ENCODE measurements at places on chromosomes 11 and 22.

DNA sequence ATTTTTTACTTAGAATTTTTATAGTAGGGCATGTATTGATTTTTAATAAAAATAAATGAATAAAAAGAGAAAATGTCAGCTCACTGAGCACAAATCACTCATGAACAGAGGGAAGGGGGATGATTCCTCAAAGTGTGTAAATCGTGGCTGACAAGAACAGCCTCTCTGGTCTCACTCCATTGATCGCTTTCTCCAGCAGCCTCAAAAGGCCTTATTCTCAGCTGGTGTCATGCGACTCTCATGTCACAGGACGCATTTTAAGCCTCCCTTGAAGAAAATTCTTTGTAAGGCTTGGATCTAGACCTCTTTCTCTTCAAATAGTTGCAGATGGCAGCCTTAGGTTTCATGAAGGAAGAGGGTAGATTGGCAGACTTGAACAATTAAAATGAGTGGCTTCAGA is 33.9 kb upstream of the SLC5A12 start:
- DNase-seq = no peak

DNA sequence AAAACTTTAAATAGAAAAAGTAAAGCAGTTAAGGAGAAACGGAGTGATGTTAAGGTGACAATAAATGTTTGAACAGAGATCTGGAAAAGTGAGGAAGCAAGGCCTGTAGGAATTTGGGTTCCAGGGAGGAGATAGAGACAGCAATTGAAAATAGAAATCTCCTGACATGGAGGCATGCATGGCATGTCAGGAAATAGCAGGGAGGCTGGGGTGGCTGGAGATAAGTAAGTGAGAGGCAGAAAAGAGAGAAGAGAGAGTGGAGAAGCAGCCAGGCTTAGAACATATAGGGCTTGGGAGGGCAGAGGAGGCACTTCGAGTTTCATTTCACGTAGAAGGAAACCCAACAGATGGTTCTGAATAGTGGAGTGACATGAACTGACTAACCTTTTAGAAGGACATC is 185.5 kb downstream of the LRRC4C start:
- DNase-seq = no peak

DNA sequence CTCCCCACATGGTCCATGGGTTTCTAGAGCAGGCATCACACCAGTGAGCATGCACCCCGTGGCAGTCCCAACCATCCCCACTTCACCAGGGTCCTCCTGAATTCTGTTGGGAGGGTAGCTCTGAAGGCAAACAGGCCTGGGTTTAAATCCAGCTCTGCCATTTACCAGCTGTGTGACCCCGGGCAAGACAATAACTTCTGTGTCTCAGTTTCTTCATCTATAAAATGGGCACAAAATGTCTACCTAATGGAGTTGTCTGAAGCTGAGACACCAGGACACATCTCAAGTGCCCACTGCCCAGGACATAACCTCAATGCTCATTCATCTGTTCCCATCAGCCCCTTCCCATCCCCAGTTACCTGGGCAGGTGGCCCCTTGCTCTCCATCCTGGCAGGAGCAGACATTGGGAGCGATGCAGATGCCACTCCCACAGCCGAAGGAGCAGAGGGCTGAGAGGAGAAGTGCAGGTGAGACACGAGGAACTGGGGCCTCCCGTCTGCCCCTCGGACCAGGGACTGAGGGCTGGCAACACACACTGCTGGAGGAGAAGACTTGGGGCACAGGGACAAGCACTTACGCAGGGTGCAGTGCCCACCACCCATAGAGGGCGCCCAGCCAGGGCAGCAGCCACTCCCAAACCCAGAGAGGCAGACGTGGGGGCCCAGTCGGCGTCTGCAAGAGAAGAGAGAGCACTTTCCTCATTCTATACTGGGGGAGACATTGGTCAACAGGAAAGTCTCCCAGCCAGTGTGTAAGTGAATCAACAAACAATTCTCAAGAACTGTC is 4.0 kb downstream of the VWCE start:
- DNase-seq = no peak

GRCh38 chr11:73201249-73201648 is 16.8 kb upstream of the P2RY2 start:
- DNase-seq = no peak

- DNase-seq = no peak
Measured at GRCh38 chr11:103963648-103964047, 72.8 kb upstream of the DDI1 start.

DNA sequence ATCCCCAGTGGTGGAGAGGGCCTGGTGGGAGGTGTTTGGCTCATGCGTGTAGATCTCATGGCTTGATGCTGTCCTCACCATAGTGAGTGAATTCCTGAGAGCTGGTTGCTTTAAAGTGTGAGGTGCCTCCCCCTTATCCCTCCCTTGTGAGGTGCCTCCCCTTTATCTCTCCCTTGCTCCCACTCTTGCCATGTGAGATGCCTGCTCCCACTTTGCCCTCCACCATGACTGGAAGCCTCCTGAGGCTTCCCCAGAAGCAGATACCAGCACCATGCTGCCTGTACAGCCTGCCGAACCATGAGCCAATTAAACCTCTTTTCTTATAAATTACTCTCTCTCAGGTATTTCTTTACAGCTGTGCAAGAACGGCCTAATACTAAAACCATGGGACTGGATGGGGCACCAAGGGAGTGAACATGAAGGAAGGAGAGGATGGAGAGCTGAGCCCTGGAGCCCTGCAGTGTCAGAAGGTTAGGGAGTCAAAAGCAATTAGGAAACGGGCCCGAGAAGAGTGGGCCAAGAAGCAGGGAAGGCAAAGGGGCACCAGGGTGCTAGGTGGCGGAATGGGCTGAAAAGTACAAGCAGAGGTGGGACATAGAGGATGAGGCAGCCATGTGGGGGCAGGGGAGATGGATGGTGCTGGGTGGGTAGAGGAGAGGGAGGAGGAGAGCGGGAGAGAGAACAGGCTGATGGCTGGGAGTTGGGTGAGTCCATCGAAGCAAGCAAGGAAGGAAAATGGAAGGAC is 9.4 kb downstream of the IFITM10 start:
- DNase-seq = no peak

DNA sequence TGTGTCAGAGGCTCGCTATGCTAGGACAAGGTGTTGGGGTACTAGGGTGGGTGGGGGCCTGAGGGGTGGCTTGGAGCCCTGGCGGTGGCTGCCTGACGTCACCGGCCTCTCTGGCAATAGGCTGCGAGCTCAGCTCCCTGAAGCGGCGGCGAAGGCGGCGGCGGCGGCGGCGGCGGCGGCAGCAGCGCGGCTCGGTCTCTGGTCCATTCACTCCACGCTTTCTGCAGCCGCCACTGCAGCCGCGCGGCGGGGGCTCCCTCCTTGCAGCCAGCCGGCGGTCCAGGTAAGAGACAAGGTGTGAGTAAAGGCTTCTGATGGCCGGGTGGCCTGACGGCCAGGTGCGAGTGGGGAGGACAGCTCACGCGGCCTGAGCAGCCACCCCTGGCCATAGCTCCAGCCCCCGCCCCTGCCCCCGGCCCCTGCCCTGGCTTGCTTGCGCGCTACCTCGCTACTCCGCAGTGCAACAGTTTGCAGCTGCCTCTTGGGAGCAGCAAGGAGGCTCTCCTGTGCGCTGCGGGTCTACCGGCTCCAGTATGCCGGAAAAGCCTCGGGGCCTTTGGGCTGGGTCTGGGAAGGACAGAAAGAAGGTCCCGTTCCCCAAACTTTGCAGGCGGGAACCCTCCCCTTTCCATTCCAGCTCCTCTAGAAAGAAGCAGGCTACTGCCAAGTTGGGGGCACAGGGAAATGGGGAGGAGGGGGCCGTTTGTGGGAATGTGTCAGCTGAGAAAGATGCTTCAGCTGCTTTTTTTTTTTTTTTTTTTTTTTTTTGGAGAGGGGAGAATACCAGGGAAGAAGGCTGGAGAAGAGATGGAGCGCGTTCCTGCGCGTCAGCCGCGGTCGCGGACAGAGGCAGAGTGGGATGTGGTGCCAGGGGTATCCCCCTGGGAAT is at the start of gene C11orf87:
Gene C11orf87, plus strand, starts transcription at position 210 of the 889 bp plus-strand sequence. CDS start 1,444 bp downstream, outside the sequence.
- no peak for DNase-seq

- no peak for DNase-seq
Measured at GRCh38 chr11:117831661-117832415, 7.3 kb upstream of the FXYD2 start.

- DNase-seq = no peak
Measured at GRCh38 chr22:23579870-23580575, at the start of gene IGLL1. Gene IGLL1 (minus strand): TSS chr22:23580290. CDS start chr22:23580190, 100 bp downstream.

DNA sequence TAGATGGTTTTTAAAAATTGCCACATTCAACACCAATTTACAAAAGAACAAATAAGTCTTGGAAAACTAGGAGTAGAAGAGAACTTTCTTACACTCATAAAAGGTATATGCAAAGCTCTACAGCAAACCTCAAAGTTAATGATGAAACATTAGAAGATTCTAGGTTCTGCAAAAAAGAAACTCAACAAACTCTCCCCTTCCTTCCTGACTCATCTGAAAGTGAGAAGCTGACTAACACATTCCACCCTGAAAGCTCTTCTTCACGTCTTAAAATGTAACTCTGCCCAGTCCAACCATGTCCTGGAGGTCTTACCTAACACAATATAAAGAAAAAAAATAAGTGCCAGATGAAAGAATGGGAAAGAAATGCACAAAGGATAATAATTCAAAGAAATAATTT is 218.9 kb upstream of the ISX start:
- no peak for DNase-seq

GRCh38 chr11:70735976-70736375 is 337.6 kb downstream of the CTTN start:
- no peak for DNase-seq

- DNase-seq = no peak
Measured at GRCh38 chr11:8717876-8718753, 35.5 kb downstream of the RPL27A start.

DNA sequence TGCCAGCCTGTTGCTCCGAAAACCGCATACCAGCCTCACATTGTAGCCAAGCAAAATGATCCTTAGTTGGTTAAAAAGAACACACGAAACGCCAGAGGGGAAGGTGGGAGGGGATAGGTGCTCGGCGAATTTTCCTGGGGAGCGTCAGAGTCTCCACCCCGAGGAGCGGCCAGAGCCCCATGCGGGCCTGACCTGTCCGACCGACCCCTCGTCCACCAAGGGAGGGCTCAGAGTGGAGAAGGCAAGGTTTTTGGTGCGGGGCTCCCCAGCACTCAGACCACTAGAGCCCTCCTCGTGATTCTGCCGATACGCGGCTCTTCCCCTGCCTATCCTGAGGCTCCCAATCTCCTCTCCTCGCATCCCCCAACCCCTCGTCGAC is 39.6 kb downstream of the DIXDC1 start:
- no peak for DNase-seq

- no peak for DNase-seq
Measured at GRCh38 chr11:31786996-31787685, 24.0 kb downstream of the PAX6 start.

GRCh38 chr11:19467904-19468303 is 227.2 kb upstream of the E2F8 start:
- DNase-seq = no peak

GRCh38 chr11:115334932-115335788 is 169.1 kb downstream of the CADM1 start:
- DNase-seq = no peak

GRCh38 chr22:43047605-43048004 is 32.7 kb upstream of the PACSIN2 start:
- DNase-seq = no peak

GRCh38 chr11:83249445-83249844 is 36.7 kb downstream of the CCDC90B start:
- DNase-seq = no peak

GRCh38 chr11:100105982-100106358 is 581.1 kb upstream of the ARHGAP42 start:
- DNase-seq = no peak

DNA sequence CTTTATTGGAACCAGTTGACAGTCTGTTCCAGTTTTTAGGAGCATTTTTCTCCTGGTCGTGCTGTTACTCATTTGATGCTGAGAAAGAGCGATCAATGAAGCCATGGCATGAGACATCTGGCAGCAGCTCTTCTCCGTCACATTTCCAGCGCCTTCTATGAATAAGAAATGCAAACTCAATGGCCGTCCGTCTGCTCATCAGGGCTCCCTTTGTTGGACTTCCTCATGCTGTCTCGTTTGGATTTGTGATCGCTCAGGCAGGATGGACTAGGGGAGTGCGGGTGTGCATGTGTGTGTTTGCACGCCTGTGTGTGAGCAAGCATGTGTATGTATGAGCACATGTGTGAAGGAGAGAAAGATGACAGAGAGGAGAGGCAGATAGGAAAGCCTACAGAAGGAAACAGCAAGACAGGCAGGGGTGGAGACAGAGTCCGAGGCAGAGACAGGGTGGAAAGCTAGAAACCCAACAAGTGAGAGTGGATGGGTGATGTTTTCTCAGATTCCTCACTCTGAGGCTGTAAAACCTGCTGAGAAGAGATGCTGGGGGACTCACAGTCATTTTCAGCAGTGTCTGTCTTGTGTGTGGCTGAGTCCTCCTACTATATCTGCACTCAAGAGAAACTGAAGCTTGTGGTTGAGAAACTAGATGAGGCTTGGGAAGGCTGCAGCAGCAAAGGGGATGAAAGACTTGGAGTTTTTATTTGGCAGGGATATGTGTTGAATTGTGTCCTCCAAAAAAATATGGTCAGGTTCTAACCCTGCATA is 56.0 kb upstream of the CLMP start:
- DNase-seq = no peak

GRCh38 chr11:132937016-132937415 is 595.3 kb downstream of the OPCML start:
- DNase-seq = no peak

GRCh38 chr11:114135737-114136151 is 76.2 kb downstream of the ZBTB16 start:
- DNase-seq = no peak

DNA sequence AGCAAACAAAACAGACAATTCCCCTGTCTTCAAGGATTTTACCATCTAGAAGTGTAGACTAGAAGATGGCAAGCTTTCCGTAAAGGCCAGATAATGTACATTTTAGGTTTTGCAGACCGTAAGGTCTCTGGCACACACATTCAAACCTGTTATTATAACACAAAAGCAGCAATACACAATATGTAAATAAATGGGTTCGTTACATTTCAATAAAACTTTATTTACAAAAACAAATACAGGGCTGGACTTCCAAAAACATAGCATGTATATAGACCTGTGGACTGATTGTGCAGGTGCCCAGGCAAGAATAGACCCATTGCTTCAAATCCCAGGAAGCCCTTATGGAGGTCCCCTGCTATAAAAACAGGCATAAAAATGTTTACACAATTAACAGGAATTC is 27.1 kb upstream of the MS4A6A start:
- no peak for DNase-seq

DNA sequence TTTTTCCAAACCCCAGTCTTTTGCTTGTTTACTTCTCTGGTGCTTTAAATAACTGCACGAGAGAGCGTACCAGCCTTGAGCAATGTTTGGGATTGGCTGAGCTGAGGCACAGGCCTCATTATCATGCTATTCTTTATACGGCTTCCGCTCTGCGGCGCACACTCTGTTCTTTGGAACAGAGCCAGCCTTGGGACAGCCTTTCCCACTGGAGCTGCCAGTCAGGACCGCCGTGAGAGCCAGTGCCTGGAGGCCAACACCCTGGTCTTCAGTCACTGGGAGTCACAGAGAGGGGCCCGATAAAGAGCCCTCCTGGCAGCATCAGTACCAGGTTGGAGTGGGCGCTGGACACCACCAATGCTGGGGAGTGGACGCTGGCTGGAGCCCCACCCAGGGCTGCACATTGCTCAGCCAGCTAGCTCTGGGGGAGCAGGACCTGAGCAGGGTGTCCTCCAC is 125.6 kb downstream of the BCR start:
- DNase-seq = no peak

GRCh38 chr11:65014726-65015227 is 817 bp downstream of the ARL2 start:
- DNase-seq = no peak

All from HCT116 (cell line).